ENCODE measurements at places on chromosomes 7 and 10. TPM values are rescaled to one million over a fixed set of nuclear protein-coding genes. Genes with fewer than 3 reads are reported as not detected.

The RSPH10B2 gene
- total RNA-seq = 0.19 TPM

The TLL2 gene
- total RNA-seq = 0.06 TPM

The GPAM gene
- 8.1 TPM for total RNA-seq

The FOXI2 gene
- total RNA-seq = not detected

The TMEM225B gene
- 0.62 TPM for total RNA-seq

The AGR3 gene
- not detected for total RNA-seq

The CFAP70 gene
- 1.6 TPM for total RNA-seq

The ANKRD30A gene
- not detected for total RNA-seq

The NME8 gene
- total RNA-seq = not detected

The NUPR2 gene
- total RNA-seq = not detected

The PRKCQ gene
- not detected for total RNA-seq

The CUL2 gene
- total RNA-seq = 27.3 TPM

The PDZD7 gene
- total RNA-seq = 3.4 TPM

The UTF1 gene
- total RNA-seq = not detected

The UPK3B gene
- 0.19 TPM for total RNA-seq

The BBIP1 gene
- total RNA-seq = 31.7 TPM

The PDIA4 gene
- 304 TPM for total RNA-seq

The SORCS1 gene
- under 0.01 TPM for total RNA-seq

The SYT15 gene
- 0.06 TPM for total RNA-seq

The LIPK gene
- not detected for total RNA-seq

The MKX gene
- total RNA-seq = not detected

The NT5C3A gene
- 15.3 TPM for total RNA-seq

The ATOH7 gene
- total RNA-seq = not detected

The MMP21 gene
- total RNA-seq = not detected

The CRPPA gene
- 2.7 TPM for total RNA-seq

The CAV1 gene
- 315 TPM for total RNA-seq

The C10orf105 gene
- under 0.01 TPM for total RNA-seq

The DGKI gene
- 5.3 TPM for total RNA-seq

The VENTX gene
- total RNA-seq = not detected

The PTPRN2 gene
- 0.56 TPM for total RNA-seq

The OPN4 gene
- not detected for total RNA-seq

The IQUB gene
- 0.53 TPM for total RNA-seq

The PRSS37 gene
- total RNA-seq = not detected

The C7orf33 gene
- total RNA-seq = not detected

The RBM20 gene
- total RNA-seq = 0.66 TPM

The ACTA2 gene
- total RNA-seq = 260 TPM

Data from aortic smooth muscle cell (primary cell).